ENCODE measurements at places on chromosomes 7 and 10.

GRCh38 chr10:1368842-1369171, 312.6 kb downstream of the WDR37 start:
- peak; percentile 60 for DNase-seq

GRCh38 chr10:67297637-67298181, 371.9 kb downstream of the LRRTM3 start:
- DNase-seq = no peak

GRCh38 chr10:118720685-118721538, 33.9 kb downstream of the CACUL1 start:
- DNase-seq = peak; percentile 73

- no peak for DNase-seq
These were observed 116.8 kb downstream of the LHPP start for GRCh38 chr10:124578231-124579010.

DNA sequence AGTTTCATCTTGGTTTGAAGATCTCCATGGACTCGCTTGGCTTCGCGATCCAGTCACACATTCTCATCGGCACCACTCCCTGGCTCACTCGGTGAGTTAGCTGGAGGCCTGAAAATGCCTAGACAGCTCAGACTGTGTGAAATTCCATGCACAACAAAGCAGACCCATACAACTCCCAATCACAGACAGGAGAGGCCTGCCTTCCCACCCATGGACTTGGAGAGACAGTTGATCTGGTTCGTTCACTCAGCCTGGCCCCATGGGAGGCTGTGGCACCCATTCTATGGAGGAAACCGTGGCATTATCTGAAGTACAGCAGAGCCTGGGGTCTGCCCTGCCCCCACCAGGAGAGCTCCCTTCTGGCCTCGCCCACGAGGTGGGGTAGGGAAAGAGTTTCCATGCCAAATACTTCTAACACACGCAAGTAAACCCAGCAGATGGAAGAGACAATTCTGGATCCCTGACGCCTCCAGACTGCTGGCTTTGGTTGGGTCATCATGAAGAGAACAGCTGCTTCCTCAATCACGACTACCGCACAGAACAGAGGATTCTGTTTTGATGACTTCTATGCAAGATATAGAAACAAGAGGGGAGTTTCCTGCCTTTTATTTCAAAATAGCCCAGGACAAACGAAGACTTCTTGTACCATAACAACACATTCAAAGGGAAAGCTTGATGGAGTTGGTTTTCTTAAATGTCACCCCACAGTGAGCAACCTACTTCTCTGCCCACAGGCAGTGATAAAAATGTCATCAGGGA, 15.9 kb downstream of the FAM53B start:
- DNase-seq = no peak

- no peak for DNase-seq
These were observed 21.4 kb upstream of the GSDME start for GRCh38 chr7:24778543-24779282.

- no peak for DNase-seq
These were observed 121.4 kb downstream of the POU6F2 start for GRCh38 chr7:39099146-39099545.

GRCh38 chr7:54260941-54261371, 281.2 kb upstream of the VSTM2A start:
- DNase-seq = no peak

DNA sequence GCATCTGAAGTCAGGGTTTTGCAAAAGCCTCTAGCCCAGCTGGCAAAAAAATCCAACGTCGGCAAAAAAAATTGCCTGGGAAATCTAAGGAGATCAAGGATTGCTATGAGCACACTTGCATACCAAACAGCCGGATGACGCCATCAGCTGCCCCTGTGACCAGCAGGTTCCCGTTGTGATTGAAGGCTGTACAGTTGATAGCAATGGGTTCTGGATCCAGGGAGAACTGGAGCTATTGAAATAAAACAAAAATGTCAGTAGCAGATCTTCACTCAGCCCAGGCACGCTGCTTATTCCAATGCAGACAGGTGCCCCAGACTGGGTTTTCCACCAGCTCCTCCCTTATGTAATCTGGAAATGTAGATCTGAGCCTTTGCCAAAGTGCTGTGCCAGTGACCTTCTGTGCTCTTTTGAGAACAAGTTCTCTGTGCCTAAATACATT, 18.7 kb upstream of the CYREN start:
- peak; percentile 11 for DNase-seq

DNA sequence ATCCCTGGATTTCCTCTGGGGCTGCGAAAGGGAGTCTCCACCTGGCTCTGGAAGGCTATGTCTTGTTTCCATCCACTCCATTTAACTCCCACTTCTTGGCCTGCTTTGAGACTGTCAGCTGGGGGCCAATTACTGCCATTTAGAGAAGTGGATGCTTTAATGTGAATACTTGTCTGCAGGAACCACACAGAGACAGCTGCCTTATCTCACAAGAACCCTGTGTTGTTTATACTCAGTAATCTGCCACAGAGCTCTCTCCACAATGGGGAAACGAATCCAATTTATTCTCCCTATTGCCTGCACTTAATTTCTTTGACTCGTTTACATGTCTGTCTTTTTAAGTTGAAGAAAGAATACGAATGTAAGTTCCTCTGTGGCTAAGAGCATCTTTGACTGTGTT, 787.0 kb upstream of the C7orf33 start:
- DNase-seq = no peak

Measured in activated naive CD4-positive, alpha-beta T cell treated with anti-CD3 and anti-CD28 coated beads, Interleukin-2, amount 10 ng/mL, durations not matched to agents 7 days and 5 days (primary cell).